Stimulated activated CD4-positive, alpha-beta T cell treated with anti-CD3 and anti-CD28 coated beads, Interleukin-15, amount 100 ng/mL, for 24 hours (primary cell): ENCODE measurements at places on chromosomes 7 and 10.
A peak's percentile ranks its signal among the peaks of the same experiment; 100 is the strongest.

DNA sequence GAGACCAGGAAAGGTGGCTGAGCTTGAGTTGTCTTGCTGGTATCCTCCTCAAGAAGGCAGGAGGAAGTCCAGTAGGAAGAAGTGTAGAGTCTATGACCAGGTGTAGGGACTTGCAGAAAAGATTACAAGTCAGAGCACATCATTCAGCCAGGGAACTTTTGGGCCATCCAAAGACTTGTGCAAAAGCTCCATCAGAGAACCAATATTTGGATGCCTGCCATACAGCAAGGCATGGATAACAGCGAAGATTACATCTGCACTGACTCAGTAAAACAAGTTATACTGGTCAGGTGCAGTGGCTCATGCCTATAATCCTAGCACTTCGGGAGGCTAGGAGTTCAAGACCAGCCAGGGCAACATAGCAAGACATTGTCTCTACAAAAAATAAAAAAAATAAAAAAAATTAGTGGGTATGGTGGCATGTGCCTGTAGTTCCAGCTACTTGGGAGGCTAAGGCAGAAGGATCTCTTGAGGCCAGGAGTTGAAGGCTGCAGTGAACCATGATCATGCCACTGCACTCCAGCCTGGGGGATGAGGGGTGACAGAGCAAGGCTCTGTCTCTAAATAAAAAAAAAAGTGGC is 13.2 kb upstream of the NMT2 start:
- DNase-seq: no peak

DNA sequence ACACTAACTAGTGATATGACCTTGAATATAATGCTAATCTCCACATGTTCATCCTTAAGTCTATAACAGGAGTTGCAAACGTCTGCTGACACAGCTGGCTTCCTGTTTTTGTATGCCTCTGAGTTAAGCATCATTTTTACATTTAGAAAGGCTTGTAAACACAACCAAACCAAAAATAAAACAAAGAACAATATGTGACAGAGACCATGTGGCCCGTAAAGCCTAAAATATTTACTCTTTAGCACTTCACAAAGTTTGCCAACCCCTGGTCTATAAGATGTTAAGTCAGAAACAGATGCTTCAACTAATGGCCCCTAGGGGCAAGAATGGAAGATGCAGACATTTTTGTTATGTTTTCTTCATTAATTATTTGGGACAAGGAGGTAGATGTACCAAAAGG is 109.3 kb downstream of the CPEB3 start:
- DNase-seq: no peak

DNA sequence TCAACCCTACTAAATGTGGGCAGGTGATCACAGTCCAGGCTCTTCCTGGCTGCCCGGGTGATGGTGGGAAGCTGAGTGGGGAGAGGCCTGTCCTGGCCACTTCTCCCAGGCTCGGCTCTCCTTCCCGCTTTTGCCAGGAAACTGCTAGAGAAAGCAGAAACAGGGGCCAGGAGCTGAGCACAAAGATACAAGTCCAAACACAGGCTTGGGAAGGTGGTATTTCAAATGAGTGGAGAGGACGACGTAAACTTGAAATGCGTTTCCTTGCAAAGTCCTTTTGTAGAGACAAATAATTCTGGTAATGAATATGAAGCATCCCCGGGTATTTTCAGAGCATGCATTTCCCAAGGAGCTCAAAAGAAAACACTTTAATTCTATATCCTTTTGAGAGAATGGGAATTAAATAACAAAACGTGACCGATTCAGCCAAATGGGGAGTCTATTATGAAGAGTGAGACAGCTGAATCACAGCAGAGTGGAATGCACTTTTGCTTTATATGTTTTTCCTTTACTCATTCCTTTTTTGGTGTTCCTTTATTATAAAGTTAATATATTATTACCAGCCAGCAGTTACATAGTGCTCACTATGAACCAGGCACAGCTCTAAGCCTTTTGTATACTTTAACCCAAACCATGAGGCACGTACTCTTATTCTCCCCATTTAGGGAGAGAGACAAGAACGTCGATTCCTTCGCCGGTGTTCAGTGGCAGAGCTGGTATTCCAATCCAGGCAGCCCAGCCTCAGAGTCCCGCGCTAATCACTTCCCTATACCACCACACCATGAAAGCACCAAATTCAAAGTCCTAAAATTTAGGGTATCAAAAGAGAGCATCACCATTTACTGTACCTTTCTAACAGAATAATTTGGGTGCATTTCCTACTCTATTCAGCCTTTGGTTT is 218.2 kb upstream of the KLF14 start:
- DNase-seq: peak; percentile 35

DNA sequence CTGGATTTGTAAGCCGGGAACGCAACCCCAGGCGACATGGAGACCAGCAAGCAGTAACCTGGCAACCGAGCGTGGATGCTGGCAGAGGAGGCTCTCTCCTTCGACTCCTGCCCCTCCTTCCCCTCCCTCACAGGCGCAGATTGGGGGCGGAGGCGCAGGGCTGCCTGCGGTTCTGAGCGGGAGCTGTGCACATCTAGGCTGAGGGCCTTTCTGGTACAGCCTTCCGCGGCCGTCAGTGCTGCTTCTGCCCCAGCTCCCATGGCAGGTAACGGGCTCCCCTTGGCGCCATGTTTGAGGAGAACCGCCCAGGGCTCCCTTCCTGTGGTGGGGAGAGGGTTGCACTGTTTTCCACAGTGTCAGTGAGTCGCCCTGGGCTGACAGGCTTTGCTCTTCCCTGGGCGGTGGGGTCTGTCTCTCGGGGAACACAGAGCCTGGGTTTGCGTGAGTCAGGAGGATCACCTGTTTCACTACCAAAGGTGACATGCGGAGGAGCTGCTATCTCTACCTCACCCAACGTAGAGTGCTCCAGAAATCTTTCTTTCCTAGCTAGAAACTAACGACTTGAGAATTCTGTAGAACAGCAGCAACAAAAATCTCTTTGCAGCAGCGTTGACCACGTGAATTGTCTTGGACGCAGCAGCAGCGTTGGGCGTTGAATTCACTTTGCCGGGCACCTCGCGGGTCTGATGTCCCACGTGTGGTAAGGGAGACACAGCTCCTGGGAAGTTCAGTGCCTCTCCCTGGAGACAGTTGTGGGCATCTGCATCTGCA is 154.8 kb upstream of the COBL start:
- peak; percentile 4 for DNase-seq

DNA sequence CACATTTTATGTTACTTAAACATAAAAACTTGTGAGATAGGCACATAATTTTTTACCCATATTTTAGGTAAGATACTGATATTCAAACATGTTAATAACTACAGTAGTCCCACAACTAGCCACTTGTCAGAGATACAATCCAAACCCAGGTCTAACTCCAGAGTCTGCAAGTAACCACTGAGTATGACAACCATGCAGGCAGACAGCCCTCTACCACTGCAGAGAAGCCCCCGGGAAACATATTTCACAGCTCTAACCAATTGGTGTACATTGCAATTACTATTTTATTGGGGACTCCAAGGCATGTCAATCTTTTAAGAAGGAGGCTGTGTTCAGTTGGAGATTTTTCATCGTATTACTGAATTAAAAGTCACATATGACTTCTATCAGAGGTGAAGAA is 107.2 kb upstream of the FAM133B start:
- DNase-seq: no peak
